ENCODE measurements at places on chromosomes 7 and 10. TPM values are rescaled to one million over a fixed set of nuclear protein-coding genes. Genes with fewer than 3 reads are reported as not detected.

TACC2 gene
- total RNA-seq = 36.2 TPM

CLRN3 gene
- total RNA-seq = not detected

ATOH7 gene
- not detected for total RNA-seq

GRCh38 chr7:128800567-128800966 lies 8.8 kb downstream of the CCDC136 start:
- no peaks in the 10 kb centered on the region for H3K27me3 ChIP-seq
- DNase-seq = no peak
- H3K4me3 ChIP-seq = no peak overlapping the region
- H3K36me3 ChIP-seq = peaks cover 2% of the 10 kb centered on the region
- peaks cover 15% of the 10 kb centered on the region for H3K4me1 ChIP-seq
- H3K27ac ChIP-seq = no peak overlapping the region

GRCh38 chr7:134482858-134483257 lies 24.0 kb upstream of the AKR1B1 start:
- H3K27ac ChIP-seq = no peak overlapping the region
- no peaks in the 10 kb centered on the region for H3K36me3 ChIP-seq
- H3K27me3 ChIP-seq = peaks cover 2% of the 10 kb centered on the region
- H3K4me1 ChIP-seq = peaks cover 21% of the 10 kb centered on the region

- H3K4me3 ChIP-seq = no peak overlapping the region
- H3K27ac ChIP-seq = peak overlapping the region; percentile 57
- no peak for DNase-seq
- no peaks in the 10 kb centered on the region for H3K27me3 ChIP-seq
- peaks cover 2% of the 10 kb centered on the region for H3K36me3 ChIP-seq
Observed at GRCh38 chr10:72068901-72069446, 19.4 kb downstream of the SPOCK2 start.

GRCh38 chr7:12423997-12424745 lies 20.5 kb upstream of the VWDE start:
- H3K4me3 ChIP-seq = no peak overlapping the region
- DNase-seq = no peak
- H3K4me1 ChIP-seq = peaks cover 9% of the 10 kb centered on the region
- H3K36me3 ChIP-seq = no peaks in the 10 kb centered on the region
- no peaks in the 10 kb centered on the region for H3K27me3 ChIP-seq

- no peak overlapping the region for H3K4me3 ChIP-seq
- H3K27me3 ChIP-seq = no peaks in the 10 kb centered on the region
- H3K27ac ChIP-seq = no peak overlapping the region
- DNase-seq = no peak
Observed at GRCh38 chr7:91293840-91294239, 29.6 kb downstream of the FZD1 start.

DNA sequence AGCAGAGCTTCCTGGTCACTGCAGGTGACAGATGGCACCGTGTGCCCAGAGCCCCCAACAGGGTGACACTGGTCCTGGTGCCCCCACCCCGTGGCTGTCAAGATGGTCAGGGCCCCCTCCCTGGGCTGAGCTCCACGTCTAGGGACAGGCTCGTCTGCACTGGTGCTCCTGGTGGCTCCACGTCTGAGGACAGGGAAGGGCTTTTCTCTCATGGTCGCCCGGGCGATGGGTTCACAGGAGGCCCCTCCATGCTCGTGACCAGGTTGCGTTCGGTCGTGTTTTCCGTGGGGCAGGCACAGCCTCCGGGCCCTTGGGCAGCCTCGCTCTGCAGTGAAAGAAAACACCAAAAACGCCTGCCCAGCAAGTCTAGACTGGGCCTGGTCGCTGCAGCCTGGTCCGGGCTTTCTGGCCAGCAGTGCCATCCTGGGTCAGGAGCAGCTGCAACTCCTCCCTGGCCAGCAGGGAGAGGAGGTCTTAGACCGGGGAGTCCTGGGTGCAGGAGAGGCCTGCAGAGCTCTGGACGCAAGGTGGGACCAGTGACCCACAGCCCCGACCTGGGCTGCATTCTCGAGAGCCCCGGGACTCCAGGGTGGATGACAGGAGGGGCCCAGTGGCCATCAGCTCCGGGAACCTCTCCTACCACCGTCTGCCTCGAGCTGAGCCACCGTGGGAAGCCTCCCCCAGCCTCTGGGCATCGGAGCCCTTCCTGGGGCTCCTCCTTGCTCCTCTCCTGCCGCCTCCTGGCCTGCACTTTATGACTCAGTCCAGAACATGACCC lies 27.9 kb upstream of the UTF1 start:
- no peaks in the 10 kb centered on the region for H3K36me3 ChIP-seq
- no peak overlapping the region for H3K27ac ChIP-seq
- H3K4me3 ChIP-seq = no peak overlapping the region
- peak; percentile 81 for DNase-seq
- H3K4me1 ChIP-seq = no peaks in the 10 kb centered on the region
